ENCODE measurements at places on chromosomes 3 and 15.

- DNase-seq = no peak
Measured at GRCh38 chr3:42090973-42091731, at the start of gene TRAK1. TRAK1 (plus strand) TSS chr3:42091357; CDS start chr3:42091470, 113 bp downstream.

DNA sequence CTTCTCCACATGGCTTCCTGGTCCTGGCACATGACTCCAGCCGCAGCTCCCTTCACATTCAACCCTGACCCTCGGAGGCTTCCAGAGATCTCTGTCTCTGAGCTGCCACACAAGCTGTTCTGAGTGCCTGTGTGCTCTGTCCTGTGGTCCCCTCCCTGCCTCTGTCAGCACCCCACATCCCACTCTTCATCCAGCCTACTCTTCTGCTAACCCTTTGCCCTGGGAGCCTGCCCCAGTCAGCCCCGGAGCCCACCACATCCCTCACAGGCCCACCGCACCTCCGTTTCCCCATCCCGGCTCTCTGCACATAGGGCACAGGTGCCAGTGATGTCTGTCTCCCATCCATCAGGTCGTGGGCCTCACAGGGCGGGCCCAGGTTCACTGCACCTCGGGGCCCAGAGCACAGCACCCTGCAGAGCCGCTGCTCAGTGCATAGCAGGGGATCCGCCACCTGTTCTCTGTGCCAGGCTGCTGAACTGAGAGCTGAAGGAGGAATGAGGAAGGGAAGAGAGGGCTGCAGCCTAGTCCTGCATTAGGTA is 133.6 kb downstream of the UACA start:
- DNase-seq = no peak

GRCh38 chr3:196995646-196996355 is 27.2 kb upstream of the PIGZ start:
- DNase-seq = no peak

- no peak for DNase-seq
Measured at GRCh38 chr3:71388535-71389120, 194.9 kb downstream of the FOXP1 start.

DNA sequence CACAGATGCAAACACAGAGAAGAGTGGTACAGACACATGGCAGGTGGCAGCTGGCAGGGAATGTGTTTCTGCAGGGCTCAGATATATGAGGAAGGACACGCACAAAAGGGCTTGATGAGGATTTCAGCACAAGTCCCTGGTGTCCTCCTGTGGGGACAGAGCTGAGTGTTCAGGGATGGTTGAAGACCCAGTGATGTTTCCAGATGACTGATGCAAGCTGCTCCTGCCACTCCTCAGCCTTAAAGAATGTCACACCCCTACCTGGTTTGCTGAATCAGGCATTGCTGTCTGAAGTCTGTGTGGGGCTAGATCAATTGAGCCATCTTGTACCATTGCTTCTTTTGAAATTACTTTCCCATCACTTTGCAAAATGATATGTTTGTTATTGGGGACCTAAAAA is 40.2 kb downstream of the TNFAIP8L3 start:
- no peak for DNase-seq

GRCh38 chr15:68829068-68829467 is 8.4 kb upstream of the ANP32A start:
- no peak for DNase-seq

DNA sequence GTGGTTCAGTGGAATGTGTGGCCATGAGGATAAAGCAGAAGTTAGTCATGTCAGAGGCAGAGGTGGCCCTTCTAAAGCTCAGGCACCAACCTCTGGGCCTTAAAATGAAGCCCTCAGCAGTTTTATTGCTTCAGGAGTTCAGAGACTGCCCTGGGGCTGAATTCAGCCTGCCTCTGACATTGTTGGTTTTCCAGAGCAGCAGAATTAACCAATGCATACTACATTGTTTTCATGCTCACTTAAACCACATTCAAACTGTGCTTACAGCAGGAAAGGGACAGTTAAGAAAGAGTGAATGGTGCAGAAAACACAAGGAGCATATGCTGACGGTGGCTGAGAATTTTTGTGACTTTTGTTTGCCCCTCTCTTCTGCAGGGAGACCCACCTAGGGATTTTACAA is 320.2 kb downstream of the CHST2 start:
- no peak for DNase-seq
